NCI-H774 (cell line): ENCODE measurements at places on chromosomes 6 and 20.

GRCh38 chr20:57200882-57201695 lies 65.4 kb downstream of the BMP7 start:
- DNase-seq: no peak

GRCh38 chr6:7073821-7074525 lies 33.8 kb upstream of the RREB1 start:
- DNase-seq: no peak

GRCh38 chr6:3734023-3734422 lies 17.5 kb downstream of the PXDC1 start:
- DNase-seq: no peak

DNA sequence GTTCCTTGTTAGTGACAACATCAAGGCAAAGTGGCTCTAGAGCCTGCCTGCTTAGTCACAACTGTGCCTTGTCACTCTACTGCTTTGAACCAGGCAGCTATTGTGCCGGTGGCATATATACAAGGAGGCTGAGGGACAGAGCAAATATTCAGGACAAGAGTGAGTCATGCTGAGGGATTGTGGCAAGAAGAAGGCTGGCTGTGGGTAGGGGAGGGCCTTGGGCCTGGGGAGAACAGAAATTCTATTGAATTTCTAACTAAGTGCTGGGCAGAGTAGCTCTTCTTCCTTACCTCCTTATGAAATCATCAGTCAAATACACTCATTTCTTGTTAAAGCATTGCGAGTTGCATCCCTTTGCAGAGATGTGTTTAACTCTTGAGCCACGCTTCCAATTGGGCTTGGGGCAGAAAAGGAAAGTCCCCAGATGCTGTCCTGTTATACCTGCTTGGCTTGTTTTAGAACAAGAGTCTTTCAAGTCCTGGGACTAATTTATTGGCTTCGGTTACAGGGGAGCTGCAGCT lies 59.7 kb downstream of the PFDN4 start:
- DNase-seq: no peak

DNA sequence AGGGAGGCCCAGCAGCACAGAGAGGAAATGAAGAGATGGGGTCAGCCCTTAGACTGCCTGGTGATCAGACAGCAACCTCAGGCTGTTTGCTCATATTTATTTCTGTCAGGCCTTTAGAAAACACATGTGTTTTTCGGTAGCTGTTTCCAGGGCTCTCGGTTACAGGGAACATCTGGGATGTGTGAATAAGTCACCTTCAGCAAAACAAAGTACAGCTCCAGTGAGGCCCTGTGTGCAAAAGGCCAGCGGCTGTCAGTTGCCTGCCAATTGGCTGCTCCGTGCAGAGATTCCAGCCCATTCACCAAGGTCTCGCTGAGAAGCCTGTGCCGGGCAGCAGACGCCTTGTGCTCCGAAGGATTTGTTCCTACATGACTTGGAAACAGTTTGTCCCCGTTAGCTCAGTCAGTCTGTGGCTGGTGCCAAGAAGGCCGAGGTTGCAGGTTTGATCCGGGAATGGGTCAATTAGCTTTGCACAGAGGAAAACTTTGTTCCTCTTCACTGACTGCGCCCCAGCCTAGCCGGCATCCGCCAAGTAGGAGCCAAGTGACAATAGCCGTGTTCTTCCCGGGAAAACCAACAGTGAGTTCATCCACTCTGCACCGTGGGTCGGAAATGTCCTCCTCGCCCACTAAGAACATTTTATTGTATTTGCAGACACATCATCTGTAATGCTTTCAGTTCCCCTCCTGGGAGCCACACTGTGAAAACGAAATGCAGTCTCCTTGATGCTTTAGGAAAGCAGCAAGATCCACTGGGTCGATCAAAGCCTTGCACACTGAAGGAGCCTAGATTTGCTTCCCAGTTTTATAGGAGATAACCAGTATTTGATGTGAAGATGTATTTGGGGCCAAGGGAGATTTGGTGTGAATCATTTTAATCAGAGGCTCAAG lies 315.4 kb upstream of the CDYL start:
- no peak for DNase-seq

- no peak for DNase-seq
Measured at GRCh38 chr6:31578184-31579118, 3.1 kb downstream of the TNF start.

- peak; percentile 71 for DNase-seq
Measured at GRCh38 chr6:75934643-75935472, 137.6 kb downstream of the IMPG1 start.

DNA sequence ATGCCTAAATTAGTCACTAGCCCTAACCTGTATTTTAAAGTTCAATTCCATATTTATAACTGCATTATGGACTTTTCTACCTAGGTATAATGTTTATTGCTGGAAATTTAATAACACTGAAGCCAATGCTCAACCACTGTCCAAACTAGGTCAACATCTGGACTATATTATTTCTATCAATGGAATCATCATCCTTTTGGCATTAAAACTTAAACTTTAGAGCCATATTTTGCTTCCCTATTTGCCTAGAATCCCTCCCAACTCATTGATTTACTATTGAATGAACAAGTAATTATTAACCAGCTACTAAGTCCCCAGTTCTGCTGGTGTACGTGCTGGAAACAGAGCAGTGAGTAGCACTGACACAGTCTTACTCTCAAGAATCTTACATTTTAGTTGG lies 291.7 kb upstream of the SPTLC3 start:
- DNase-seq: no peak

- no peak for DNase-seq
Measured at GRCh38 chr6:26640806-26641205, 18.7 kb downstream of the ZNF322 start.

DNA sequence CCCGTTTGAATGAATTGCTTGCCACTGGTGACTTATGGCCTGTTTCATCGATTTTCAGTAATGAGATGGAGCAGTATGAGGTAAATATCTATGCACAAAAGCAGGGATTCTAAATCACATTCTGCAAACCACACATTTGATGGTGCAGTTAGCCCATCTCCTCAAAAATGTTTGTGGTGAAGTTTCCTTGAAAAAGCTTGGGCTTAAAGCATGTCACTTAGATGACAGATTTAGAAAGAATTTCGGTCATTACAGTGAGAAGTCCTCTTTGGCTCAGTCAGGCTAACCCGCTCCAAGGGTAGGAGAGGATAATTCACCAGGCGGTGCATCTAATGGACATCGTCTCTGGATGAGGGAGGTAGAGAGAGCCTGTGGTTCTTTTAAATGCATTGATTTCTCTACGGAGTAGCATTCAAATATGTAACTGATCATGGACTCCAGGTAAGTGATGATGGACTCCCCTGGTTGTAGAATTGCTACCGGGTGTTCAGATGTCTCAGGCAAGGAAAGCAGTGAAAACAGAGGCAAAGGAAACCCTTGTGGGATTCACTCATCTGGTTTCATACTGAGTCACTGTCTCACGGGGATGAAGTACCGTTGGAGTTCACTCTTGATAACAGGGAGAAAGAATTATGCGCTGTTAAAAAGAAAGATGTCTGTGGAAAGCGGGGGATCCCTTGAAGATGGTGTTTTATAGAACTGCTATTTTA lies 65.3 kb downstream of the AIG1 start:
- DNase-seq: no peak

- no peak for DNase-seq
Measured at GRCh38 chr6:36533321-36533720, 14.0 kb downstream of the STK38 start.

DNA sequence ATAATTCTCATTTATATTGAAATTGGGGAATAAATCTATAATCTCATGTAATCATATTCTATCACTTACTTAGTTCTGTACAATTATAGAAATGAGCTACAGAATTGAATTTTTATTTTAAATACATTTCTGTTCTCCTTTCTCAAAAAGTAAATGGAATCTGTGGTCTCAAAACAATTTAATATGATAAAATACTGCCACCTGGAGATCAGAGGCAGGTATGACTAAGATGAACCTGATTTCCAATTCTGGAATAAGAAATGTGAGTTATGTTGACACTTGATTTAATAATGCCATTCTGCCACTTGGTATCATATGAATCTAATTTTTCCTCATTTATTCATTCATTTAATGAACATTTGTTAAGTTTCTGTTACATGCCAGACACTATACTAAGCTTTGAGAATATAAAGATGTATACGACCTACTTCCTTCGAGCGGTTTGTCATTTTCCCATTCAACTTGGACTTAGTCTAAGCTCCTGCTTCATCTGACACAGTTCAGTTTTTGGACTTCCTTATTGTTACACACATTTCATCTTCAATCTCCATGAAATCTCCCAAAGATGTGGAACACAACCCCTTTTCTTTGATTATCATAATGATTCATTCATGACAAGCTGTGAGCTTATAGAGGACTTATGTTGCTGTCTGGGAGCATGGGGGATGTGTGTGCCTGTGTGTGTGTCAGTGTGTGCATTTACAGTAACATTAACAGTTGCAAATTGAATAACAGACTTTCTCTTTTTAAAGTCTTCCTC lies 7.5 kb upstream of the CCDC28A start:
- DNase-seq: peak; percentile 41

GRCh38 chr6:161082215-161082614 lies 90.6 kb downstream of the MAP3K4 start:
- no peak for DNase-seq

DNA sequence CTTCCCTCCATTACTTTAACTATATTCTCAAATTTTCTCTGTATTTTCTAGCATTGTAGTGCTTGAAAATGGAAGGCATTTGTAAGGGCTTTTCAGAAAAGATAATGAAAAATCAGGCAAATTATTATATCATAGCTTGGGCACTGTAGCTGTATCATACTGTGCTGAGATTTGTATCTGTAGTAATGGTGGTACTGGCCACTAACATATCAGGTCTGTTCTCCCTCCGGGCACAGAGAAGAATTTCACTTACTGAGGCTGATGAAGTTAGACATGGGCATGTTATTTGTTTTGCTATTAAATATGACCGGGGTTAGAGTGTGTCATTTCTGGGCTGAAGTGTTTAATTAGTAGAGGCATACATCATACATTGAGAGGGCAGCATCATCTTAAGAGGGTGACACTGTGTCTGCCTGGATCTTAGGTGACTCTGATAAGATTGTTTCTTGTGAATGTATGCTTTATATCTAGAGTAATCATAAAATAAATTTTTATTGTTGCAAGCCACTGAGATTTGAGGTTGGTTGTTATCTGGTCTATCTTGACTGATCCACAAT lies 1395.9 kb downstream of the EPHA7 start:
- DNase-seq: no peak

DNA sequence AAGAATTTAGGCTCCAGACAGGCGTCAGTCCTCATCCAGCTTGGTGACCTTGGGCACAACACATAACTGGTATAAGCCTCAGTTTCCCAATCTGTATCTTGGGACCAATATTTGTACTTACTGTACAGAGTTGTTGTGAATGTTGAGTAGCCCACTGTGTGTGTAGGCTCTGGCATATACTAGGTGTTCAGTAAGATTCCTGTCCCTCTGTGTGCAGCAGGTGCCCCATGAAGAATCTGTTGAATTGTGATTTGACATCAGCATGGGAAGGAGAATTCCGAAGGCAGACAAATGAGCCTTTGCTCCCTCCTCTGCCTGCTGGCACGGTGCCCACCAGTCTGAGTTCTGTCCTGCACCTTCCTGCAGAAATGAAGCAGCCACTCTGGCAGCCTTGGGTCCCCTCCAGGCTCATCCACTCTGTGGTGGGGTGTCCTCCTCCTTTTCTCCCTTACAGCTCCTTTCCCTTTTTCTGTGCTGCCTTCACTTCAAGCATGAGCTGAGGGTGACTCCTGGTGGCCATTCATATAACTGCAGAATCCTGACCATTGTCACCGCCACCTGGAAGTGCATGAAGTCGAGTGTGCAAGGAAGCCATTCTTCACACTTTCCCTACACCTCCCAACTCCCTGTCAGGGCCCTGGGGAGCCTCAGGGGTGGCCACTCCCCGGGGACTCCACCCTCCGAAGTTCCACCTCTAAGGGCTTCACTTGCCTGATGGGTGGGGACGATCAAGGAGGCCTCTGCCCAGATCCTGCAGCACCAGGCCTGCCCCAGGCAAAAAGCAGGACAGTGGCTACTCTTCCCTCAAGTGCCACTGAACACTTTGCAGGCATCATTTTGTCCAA lies 48.2 kb downstream of the MRPL14 start:
- no peak for DNase-seq

- no peak for DNase-seq
Measured at GRCh38 chr20:46558511-46558959, 8.1 kb upstream of the OCSTAMP start.
